ENCODE measurements at places on chromosomes 12 and 14. TPM values are rescaled to one million over a fixed set of nuclear protein-coding genes. Genes with fewer than 3 reads are reported as not detected.

Gene RIPK3
- 57.9 TPM for total RNA-seq

Gene SETD3
- 75.6 TPM for total RNA-seq

Gene SPRING1
- 21.5 TPM for total RNA-seq

Gene NKX2-8
- not detected for total RNA-seq

Gene RNASE1
- 131 TPM for total RNA-seq

Gene AMDHD1
- 2.5 TPM for total RNA-seq

Gene CDK17
- 41.7 TPM for total RNA-seq

Gene GPR84
- total RNA-seq: not detected

Gene STX2
- 8.8 TPM for total RNA-seq

Gene NTS
- 241 TPM for total RNA-seq

Gene VIPAS39
- total RNA-seq: 21.5 TPM

Gene RASAL1
- 3.8 TPM for total RNA-seq

Gene ENDOU
- total RNA-seq: not detected

Gene KLRK1
- 5.3 TPM for total RNA-seq

Gene KERA
- not detected for total RNA-seq

Gene RITA1
- total RNA-seq: 31.8 TPM

Gene TRPV4
- total RNA-seq: not detected

Gene VCPKMT
- total RNA-seq: 10.0 TPM

Gene BATF
- 3.1 TPM for total RNA-seq

Gene SLC5A8
- not detected for total RNA-seq

Gene NTF3
- total RNA-seq: 1.4 TPM

Gene DIABLO
- 51.3 TPM for total RNA-seq

Gene CLEC4D
- not detected for total RNA-seq

Gene IFI27
- 368 TPM for total RNA-seq

Gene COPS7A
- 55.6 TPM for total RNA-seq

Gene FAM181A
- total RNA-seq: not detected

Gene CPSF2
- total RNA-seq: 24.4 TPM

Gene MTRFR
- 10.2 TPM for total RNA-seq

Gene VWF
- 63.5 TPM for total RNA-seq

Gene PLEKHG7
- 2.4 TPM for total RNA-seq

Gene SPIC
- total RNA-seq: not detected

Gene SERPINA1
- total RNA-seq: 1,757 TPM

Gene SLC6A12
- not detected for total RNA-seq

Gene CAPZA3
- total RNA-seq: not detected

Gene RAPGEF3
- total RNA-seq: 16.5 TPM

Gene CHMP4A
- total RNA-seq: 190 TPM

Gene CEBPE
- total RNA-seq: not detected

Gene RNF212B
- total RNA-seq: not detected

Gene ANKRD33
- total RNA-seq: not detected

Gene ASPG
- total RNA-seq: not detected

Gene AP1G2
- 346 TPM for total RNA-seq

Gene TAS2R8
- not detected for total RNA-seq

Gene CLEC2D
- total RNA-seq: 17.0 TPM

Gene SCN8A
- 0.28 TPM for total RNA-seq

Gene VDR
- 193 TPM for total RNA-seq

Gene DNAI7
- total RNA-seq: not detected

Measured in Peyer's patch (tissue), 4 donors.